ENCODE measurements at places on chromosomes 5 and 9. TPM values are rescaled to one million over a fixed set of nuclear protein-coding genes. Genes with fewer than 3 reads are reported as not detected.

GRCh38 chr5:171984748-171985419 lies 21.6 kb downstream of the FBXW11 start:
- H3K4me3 ChIP-seq: no peak overlapping the region
- DNase-seq: peak; percentile 81
- peak overlapping the region; percentile 60 for H3K27ac ChIP-seq
- no peaks in the 10 kb centered on the region for H3K27me3 ChIP-seq
- H3K4me1 ChIP-seq: peaks cover 27% of the 10 kb centered on the region

SNCAIP gene
- total RNA-seq: not detected

DNA sequence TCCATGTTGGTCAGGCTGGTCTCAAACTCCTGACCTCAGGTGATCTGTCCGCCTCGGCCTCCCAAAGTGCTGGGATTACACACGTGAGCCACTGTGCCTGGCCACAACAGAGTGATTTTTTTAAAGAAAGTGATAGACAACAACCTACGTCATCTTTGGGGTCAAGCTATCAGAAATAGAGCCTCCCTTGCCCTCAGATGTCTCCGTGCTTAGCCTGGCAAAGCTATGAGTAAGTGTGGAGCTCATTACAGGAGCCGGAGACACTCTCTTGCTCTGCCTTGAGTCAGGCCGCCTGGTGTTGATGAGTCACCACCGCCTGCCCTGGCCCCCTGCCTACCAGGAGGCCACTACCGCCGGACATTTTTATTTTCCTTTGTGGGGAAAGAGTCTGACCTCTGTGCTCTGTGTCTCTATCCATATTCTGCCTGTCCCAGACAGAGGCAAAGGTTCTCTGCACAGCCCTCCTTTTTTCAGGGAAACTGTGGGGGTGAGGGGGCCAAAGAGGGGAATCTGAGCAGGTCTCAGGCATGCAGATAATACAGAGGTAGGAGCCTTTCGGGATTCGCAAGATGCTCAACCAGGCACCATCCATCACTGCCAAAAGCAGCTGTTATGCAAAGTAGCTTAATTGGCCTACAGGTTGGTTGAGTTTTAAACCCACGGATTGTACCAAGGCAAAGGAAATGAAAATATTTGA lies 123.7 kb upstream of the CPEB4 start:
- DNase-seq: peak; percentile 95
- H3K4me3 ChIP-seq: no peak overlapping the region
- no peaks in the 10 kb centered on the region for H3K27me3 ChIP-seq
- peaks cover 22% of the 10 kb centered on the region for H3K4me1 ChIP-seq
- no peaks in the 10 kb centered on the region for H3K36me3 ChIP-seq

- no peak for DNase-seq
- H3K4me1 ChIP-seq: no peaks in the 10 kb centered on the region
- H3K27ac ChIP-seq: no peak overlapping the region
- H3K4me3 ChIP-seq: no peak overlapping the region
- H3K36me3 ChIP-seq: no peaks in the 10 kb centered on the region
Measured at GRCh38 chr5:39340506-39340905, 23.8 kb downstream of the C9 start.

GRCh38 chr5:133757396-133757945 lies 145.1 kb upstream of the FSTL4 start:
- H3K4me1 ChIP-seq: peaks cover 17% of the 10 kb centered on the region
- H3K27ac ChIP-seq: no peak overlapping the region
- H3K36me3 ChIP-seq: no peaks in the 10 kb centered on the region
- no peaks in the 10 kb centered on the region for H3K27me3 ChIP-seq
- DNase-seq: no peak

FREM1 gene
- total RNA-seq: 0.52 TPM

GRCh38 chr5:179731791-179732411 lies 721 bp upstream of the MAML1 start:
- H3K4me1 ChIP-seq: peaks cover 19% of the 10 kb centered on the region
- peaks cover 36% of the 10 kb centered on the region for H3K36me3 ChIP-seq
- peak overlapping the region; percentile 60 for H3K27ac ChIP-seq
- DNase-seq: peak; percentile 55
- no peaks in the 10 kb centered on the region for H3K27me3 ChIP-seq
- peak overlapping the region; percentile 63 for H3K4me3 ChIP-seq

DNA sequence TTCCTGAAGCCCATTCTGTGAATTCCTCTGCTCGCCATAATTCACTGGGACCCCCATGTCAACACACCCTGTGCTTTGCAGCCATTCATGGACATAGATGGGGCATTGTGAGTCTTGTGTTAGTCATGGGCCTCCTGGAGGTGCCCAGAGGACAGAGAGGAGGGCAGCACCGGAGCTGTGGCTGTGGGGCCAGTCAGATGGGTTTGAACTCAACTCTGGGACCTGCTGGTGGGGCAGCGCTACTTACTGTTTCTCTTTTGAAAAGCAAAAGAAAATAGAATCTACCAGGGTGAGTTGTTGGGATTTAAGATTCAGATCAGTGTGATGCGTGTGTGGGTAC lies 11.3 kb upstream of the EXOC3 start:
- no peaks in the 10 kb centered on the region for H3K4me1 ChIP-seq
- H3K4me3 ChIP-seq: no peak overlapping the region
- H3K36me3 ChIP-seq: no peaks in the 10 kb centered on the region
- DNase-seq: no peak
- no peak overlapping the region for H3K27ac ChIP-seq
- H3K27me3 ChIP-seq: no peaks in the 10 kb centered on the region

DNA sequence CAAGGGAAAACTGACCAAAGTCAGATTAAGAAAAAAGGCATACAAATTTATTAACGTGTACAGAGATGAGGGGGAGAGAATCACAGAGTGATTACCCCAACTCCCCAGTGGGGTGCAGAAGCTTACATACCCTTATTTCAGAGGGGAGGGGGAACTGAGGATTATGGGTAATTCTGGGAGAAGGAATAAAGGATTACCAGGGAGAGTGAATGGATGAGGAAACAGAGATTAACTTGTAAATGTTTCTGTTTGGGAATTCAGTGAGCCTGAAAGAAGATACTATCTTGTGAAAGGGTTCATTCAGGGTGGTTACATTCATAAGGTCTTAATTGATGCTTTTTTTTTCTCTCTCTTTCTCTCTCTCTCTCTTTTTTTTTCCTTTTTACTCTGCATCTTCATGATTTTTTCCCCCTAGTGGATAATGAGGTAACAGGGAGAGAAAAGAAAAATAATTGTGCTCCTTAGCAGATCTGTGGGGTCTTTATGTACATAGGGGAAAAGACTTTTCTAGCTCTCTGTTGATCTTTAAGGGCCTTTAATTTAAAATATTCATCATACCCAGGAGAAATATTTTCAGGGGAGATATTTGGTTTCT lies 49.4 kb downstream of the TARS1 start:
- no peaks in the 10 kb centered on the region for H3K4me1 ChIP-seq
- H3K4me3 ChIP-seq: no peak overlapping the region
- no peaks in the 10 kb centered on the region for H3K36me3 ChIP-seq
- H3K27ac ChIP-seq: no peak overlapping the region
- no peak for DNase-seq

- no peaks in the 10 kb centered on the region for H3K36me3 ChIP-seq
- H3K4me1 ChIP-seq: no peaks in the 10 kb centered on the region
- no peak overlapping the region for H3K4me3 ChIP-seq
- no peak overlapping the region for H3K27ac ChIP-seq
- DNase-seq: peak; percentile 18
- H3K27me3 ChIP-seq: no peaks in the 10 kb centered on the region
Measured at GRCh38 chr9:136671646-136672430, 9.1 kb downstream of the EGFL7 start.

DNA sequence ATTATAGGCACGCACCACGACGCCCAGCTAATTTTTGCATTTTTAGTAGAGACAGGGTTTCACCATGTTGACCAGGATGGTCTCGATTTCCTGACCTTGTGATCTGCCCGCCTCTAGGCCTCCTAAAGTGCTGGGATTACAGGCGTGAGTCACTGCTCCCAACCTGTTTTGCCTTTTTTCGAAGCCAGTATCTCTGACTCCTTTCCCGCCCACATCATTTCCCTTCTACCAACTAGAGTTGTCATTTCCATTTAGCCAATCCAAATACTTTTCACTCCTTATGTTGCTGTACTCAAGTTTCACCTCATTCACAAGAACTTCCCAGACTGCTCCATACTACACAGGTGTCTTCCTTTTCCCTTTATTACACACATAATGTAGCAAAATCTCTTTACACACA lies 502.6 kb upstream of the CDH6 start:
- H3K4me1 ChIP-seq: no peaks in the 10 kb centered on the region
- DNase-seq: peak; percentile 1
- no peaks in the 10 kb centered on the region for H3K36me3 ChIP-seq
- H3K4me3 ChIP-seq: no peak overlapping the region
- no peak overlapping the region for H3K27ac ChIP-seq

EGR1 gene
- 1.9 TPM for total RNA-seq

NIPSNAP3A gene
- total RNA-seq: 9.1 TPM

GRCh38 chr5:29099585-29099984 lies 2061.2 kb upstream of the CDH9 start:
- no peak overlapping the region for H3K27ac ChIP-seq
- H3K27me3 ChIP-seq: no peaks in the 10 kb centered on the region
- H3K4me3 ChIP-seq: no peak overlapping the region

GRCh38 chr5:105812304-105812703 lies 1858.4 kb downstream of the EFNA5 start:
- no peaks in the 10 kb centered on the region for H3K36me3 ChIP-seq
- H3K4me1 ChIP-seq: no peaks in the 10 kb centered on the region
- H3K27ac ChIP-seq: no peak overlapping the region
- no peak overlapping the region for H3K4me3 ChIP-seq

DNA sequence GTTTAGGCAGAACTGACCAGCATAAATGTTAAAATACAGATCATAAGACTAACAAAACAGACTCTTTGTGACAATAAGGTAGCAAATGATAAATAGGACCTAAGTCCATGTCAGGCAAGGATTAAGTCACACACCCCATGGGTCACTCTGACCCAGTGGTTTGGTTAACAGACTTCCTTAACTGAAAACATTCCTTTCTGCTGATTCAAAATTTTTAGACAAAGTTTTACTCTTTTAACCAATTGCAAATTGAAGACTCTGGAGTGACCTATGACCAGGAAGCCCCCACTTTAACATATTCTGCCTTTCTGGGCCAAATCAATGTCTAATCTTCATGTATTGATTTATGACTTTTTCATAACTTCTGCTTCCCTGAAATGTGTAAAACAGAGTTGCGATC lies 4.9 kb upstream of the NXNL2 start:
- no peaks in the 10 kb centered on the region for H3K27me3 ChIP-seq
- H3K4me3 ChIP-seq: no peak overlapping the region
- peak overlapping the region; percentile 53 for H3K27ac ChIP-seq

GRCh38 chr9:130681769-130682420 lies 11.7 kb upstream of the EXOSC2 start:
- peaks cover 8% of the 10 kb centered on the region for H3K4me1 ChIP-seq
- no peak overlapping the region for H3K27ac ChIP-seq
- no peaks in the 10 kb centered on the region for H3K27me3 ChIP-seq
- H3K36me3 ChIP-seq: no peaks in the 10 kb centered on the region

- no peaks in the 10 kb centered on the region for H3K36me3 ChIP-seq
- no peaks in the 10 kb centered on the region for H3K4me1 ChIP-seq
- DNase-seq: peak; percentile 1
- no peak overlapping the region for H3K4me3 ChIP-seq
Measured at GRCh38 chr9:12185856-12186255, 507.3 kb upstream of the TYRP1 start.

GRCh38 chr5:172441262-172441751 lies 13.0 kb downstream of the SH3PXD2B start:
- peaks cover 14% of the 10 kb centered on the region for H3K4me1 ChIP-seq
- H3K27ac ChIP-seq: no peak overlapping the region
- no peak overlapping the region for H3K4me3 ChIP-seq
- no peaks in the 10 kb centered on the region for H3K27me3 ChIP-seq

DNA sequence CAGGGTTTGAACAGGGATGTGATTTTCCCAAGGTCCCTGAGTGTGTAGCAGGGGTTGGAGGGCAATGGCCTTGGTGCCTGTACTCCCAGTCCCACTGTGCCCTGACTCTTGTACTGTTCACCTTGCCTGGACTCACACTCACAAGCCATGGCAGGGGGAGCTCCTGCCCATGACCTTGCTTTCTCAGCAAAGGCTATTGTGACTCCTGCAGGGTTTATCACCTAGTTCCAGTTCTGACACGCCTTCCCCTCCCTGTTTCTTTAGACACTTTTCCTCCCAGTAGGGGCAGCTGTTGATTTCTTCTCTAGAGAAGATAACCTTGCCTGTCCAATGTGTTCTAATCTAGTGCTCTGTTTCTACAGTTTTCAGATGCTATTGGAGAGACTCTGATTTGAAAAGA lies 139.5 kb downstream of the FSTL4 start:
- H3K27me3 ChIP-seq: no peaks in the 10 kb centered on the region
- no peak for DNase-seq
- no peaks in the 10 kb centered on the region for H3K36me3 ChIP-seq
- no peak overlapping the region for H3K27ac ChIP-seq
- H3K4me3 ChIP-seq: no peak overlapping the region

DNA sequence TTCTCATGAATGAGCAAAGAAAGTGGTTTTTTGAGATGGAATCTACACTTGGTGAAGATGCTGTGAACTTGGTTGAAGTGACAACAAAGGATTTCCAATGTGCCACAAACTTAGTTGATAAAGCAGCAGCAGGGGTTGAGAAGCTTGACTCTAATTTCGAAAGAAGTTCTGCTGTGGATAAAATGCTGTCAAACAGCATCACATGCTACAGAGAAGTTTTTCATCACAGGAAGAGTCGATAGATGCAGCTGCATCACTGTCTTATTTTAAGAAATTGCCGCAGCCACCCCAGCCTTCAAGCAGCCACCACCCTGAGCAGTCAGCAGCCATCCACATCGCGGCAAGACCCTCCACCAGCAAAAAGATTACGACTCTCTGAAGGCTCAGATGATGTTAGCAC lies 78.6 kb downstream of the TRIO start:
- no peaks in the 10 kb centered on the region for H3K27me3 ChIP-seq
- H3K4me1 ChIP-seq: peaks cover 39% of the 10 kb centered on the region
- H3K36me3 ChIP-seq: peaks cover 11% of the 10 kb centered on the region
- DNase-seq: no peak

OR1Q1 gene
- total RNA-seq: not detected

DNA sequence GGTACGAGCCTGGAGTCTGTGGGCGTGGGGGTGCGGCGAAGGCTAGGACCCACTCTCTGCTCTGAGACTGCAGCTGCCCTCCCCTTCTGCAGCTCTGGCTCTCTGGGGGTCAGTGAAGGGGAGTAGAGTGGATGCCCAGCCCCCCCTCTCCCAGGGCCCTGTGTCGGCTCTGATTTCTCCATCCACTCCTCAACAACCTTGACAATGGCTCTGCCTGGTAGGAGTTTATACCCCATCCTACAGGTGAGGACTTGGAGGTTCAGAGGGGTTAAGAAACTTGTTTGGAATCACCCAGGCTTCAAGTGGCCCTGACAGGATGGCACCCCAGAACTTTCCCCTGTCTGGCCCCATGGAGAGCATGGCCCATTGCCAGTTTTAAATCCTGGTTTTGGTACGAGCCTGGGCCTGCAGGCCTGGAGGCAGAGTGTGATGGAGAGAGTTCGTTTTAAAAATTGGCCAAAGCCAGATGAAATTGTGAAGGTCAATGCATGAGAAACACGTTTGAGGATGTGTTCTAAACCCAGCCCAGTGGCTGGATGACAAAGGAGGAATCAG lies 22.3 kb downstream of the NCS1 start:
- H3K4me3 ChIP-seq: no peak overlapping the region
- no peaks in the 10 kb centered on the region for H3K4me1 ChIP-seq
- no peaks in the 10 kb centered on the region for H3K36me3 ChIP-seq
- H3K27me3 ChIP-seq: no peaks in the 10 kb centered on the region
- H3K27ac ChIP-seq: no peak overlapping the region

PKD2L2 gene
- not detected for total RNA-seq

GRCh38 chr9:98146101-98146991 lies 27.3 kb upstream of the TRIM14 start:
- no peak overlapping the region for H3K4me3 ChIP-seq
- peak; percentile 62 for DNase-seq
- no peaks in the 10 kb centered on the region for H3K27me3 ChIP-seq
- peak overlapping the region; percentile 65 for H3K27ac ChIP-seq
- H3K4me1 ChIP-seq: peaks cover 39% of the 10 kb centered on the region

All from PC-3 (cell line).